ENCODE measurements at places on chromosomes 5 and 9.

GRCh38 chr5:88954511-88954910 is 71.5 kb upstream of the MEF2C start:
- no peak for DNase-seq

DNA sequence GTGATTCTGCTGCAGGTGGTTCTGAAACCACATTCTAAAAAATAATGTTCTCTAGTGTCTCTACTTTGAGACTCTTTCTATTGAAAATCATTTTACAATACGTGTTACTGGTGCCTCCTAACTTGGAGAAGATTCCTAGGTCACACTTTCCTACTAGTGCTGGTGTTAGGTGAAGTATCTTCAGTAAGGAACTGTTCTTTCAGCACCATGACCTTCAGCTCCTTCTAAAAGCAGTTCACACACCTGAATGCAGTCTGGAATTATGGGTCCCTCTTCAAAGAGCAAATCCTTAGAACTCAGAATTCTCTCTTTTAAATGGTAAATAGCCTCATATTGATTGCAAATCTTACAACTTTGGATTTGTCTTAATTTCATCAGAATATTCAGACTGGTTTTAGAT is 10.6 kb upstream of the DPYSL3 start:
- no peak for DNase-seq

- DNase-seq: peak; percentile 80
Measured at GRCh38 chr9:113548221-113549041, 84.9 kb downstream of the RGS3 start.

- no peak for DNase-seq
Measured at GRCh38 chr5:173236531-173237142, 1.6 kb upstream of the NKX2-5 start.

DNA sequence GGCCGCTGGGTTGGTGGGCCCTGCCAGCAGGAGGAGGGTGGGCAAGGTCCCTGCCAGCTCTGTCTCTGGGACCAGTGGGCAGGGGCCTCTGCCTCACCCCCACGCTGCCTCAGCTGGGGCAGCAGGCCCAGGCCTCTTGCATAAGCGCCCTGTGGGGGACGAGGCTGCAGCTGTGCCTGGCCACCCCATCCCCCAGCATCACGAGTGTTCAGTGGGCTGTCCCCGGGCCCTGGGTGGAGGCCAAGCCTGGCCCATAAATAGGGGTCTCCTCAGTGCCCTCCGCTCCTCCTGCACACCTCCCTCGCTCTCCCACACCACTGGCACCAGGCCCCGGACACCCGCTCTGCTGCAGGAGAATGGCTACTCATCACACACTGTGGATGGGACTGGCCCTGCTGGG is at the start of gene PTGDS:
Gene PTGDS, plus strand, starts transcription at position 282 of the 400 bp plus-strand sequence. Its CDS starts 75 bp downstream, at position 357.
- no peak for DNase-seq

Measured in stomach (tissue), 19 donors.